ENCODE measurements at places on chromosomes 7 and 10.

DNA sequence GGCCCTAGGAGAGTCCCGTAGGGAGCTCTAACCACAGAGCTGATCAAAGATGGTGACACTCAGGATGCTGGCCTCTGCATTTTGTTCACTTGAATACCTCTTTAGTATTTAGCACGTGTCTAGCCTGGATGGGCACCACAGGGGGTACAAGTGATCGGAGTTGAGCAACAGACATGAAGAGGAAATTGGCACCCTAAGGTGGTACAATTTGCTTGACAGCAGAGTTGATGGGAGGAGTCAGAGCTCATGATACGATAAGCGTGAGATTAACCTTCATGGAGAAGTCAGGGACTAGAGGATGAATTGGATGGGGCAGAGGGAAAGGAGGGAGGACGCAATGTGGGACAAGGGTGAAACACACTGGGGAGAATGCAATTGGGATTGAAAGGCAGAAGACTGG, 9.9 kb upstream of the ZNF212 start:
- no peak for DNase-seq

DNA sequence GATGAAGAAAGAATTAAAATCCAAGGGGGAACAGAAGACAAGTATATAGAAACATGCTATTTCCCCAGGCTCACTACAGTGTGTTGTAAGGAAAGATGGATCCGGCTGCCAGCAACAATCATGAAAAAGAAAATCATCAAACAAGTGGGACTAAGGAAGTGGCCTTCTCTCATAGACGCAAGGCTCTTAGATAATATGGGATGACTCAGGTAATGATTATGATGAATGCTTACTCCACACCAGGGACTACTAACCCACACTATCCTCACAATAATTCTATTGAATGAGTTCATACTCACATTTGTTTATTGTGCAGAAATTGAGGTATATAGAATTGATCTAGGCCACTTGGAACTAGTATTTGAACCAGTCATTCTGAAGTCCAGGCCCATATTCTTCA, 111.2 kb upstream of the BET1 start:
- DNase-seq, result no peak

- DNase-seq, result no peak
These were observed 12.6 kb upstream of the FGFR2 start for GRCh38 chr10:121610798-121611323.

DNA sequence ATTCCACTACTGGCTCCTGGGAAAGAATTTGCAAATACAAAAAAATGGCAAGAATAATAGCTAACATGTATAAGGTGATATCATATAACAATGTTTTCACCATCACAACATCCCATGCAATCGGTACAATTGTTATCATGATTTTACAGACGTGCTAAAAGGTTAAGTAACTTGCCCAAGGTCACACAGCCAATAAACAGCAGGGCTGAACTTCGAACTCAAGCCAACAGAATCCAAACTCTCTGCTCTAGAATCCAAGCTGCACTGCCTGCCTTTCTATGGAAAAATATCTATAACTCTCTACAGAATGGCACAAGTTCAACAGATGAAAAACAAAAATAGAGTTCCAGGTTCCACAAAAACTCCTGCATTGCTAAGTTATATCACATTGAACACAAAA, 160.9 kb downstream of the PARD3 start:
- no peak for DNase-seq

DNA sequence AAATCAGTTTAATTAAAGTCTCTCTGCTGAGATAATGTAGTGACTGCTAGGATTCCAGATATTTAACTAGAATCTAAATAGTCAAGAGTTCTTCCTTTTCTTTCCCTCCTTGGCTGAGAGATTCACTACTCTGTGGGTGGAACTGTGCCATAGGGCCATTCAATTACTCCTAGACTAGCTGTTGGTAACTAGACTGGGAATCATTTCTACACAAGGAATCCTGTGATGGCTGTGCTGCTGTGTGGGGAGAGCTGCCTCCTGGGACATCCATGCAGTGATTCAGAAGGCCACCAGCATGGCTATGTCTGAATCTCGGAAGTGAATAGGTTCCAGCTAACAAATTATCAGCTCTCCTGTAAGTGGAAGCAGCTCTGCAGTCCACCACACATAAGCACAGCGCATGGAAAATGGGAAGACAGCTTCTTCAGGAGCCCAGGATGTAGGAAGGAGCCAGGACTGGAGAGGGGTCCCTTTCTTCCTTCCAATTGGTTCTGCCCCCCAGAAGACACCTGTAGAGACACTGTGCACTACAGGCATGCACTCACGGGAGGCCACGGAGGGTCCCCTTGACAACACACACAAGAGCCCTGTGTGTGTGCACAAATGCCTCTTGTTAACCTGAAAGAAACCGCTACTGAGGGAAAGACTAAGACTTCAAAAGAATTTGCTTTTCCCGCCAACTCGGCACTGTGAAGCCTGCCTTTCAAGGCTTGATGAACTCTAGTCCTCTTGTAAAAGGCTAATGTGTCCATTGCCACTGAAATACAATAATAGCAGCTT, 66.5 kb downstream of the SCRN1 start:
- no peak for DNase-seq

DNA sequence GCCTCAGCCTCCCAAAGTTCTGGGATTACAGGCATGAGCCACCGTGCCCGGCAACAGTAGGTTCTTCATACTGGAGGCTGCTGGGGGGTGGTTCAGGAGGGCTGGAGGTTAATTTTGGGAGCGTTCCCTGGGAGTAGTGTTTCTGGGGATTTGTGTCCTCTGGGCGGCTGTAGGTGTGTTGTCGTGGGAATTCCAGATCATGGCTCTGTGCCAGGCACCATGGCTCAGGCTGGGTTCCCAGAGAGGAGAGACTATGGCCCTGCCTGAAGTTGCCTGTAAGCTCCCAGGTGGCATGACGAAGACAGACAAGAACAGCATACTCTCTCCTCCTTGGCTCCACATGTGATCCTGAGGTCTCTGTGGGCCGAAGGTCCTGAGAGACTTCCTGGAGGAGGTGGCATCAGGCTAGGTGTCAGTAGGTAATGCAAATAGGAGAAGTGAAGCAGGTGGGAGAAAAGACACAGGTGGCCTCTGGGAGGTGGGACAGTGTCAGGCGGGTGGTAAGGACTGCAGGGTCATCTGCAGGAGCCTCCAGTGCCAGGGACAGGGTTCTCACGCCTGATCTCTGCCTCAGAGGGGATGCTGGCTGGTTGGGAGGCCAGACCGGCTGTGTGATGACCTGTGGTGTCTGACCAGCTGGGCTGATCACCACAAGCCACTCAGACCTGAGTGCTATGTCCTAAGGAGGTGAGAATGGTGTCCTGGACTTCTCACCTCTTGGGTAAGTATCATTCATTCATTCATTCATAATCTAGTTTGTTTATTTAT, 18.7 kb downstream of the CLIP2 start:
- no peak for DNase-seq

DNA sequence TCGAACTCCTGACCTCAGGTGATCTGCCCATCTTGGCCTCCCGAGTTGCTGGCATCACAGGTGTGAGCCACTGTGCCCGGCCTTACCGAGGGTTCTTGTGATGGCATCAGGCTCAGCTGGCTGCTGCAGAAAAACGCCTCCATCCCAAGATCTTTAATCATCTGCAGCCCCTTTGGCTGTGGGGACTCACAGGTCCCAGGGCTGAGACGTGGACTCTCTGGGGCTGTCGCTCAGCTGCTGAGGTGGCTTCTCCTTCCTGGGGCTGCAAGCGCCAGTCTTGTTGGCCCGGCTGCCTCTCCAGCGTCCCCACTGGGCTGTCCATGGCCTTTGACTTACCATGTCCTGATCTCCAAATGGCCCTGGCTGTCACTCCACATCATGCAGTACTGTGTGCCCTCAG, 20.0 kb downstream of the AMZ1 start:
- no peak for DNase-seq

GRCh38 chr10:3741688-3742461, 43.1 kb downstream of the KLF6 start:
- peak; percentile 15 for DNase-seq

DNA sequence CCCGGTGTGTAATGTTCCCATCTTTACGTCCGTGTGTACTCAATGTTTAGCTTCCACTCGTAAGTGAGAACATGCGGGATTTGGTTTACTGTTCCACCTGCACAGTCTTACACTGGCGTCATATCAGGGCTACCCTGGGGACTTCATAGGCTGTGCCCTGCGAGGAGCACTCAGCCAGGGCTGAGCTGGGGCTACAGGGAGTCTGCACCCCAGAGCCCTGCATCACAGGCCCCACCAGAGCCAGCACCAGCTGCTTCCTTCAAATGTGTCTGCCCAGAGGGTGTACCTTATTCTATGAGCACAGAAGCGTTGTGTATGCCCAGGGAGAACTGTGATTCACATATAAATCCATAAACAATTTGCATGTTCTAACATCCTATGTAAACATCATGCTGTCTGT, 277.1 kb downstream of the TCERG1L start:
- no peak for DNase-seq

GRCh38 chr7:69947998-69948397, 349.7 kb downstream of the AUTS2 start:
- DNase-seq, result no peak

DNA sequence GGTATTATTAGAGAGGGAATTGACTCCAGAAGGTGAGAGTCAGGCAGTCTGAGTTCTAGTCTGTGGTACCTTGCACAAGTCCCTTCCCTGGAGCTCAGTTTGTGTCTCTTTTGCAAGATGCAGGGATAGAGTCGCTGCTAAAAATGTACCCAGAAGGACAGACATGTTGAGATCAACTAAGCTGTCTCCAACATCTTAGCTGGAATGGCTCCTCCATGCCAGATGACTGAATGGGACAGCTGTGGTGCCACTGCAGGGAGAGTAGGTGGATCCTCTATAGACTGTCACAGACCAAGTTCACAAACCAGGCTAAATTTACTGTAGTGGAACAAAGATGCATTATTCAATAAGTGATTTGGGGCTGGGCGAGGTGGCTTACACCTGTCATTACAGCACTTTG, 120.1 kb downstream of the NEURL1 start:
- no peak for DNase-seq
